Aorta (tissue), 5 donors: ENCODE measurements at places on chromosomes 2 and 18. TPM values are rescaled to one million over a fixed set of nuclear protein-coding genes. Genes with fewer than 3 reads are reported as not detected.
A peak's percentile ranks its signal among the peaks of the same experiment; 100 is the strongest.

DNA sequence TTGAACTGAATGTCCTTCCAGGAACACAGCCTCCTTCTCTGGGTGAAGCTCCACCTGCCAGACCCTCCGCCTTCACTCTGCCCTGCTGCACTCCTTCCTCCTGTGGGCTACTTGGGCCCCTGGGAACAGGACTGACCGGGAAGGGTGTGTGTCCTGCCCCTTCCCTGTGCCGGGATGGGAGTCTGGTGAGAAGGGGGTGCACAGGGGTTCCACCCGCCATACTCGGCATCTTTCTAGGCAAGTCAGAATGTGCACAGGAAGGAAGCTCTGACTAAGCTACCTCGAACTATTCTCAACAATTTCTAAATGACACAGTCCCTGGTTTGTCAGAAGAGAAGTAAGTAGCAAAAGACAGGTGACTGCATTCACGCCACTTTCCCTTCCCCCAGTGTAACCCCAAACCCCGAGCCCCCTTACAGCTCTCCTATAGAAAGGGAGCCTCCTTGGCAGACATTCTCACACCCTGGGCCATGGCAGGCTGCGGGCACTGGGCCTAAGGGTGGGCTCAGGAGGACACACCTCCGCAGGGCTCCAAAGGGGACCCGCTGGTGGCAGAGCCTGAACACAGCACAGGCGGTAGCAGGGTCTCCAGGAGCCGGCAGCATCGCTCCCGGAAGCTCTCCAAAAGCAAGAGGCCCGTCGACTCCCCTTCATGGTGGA lies 184.1 kb downstream of the HDAC4 start:
- no peaks in the 10 kb centered on the region for H3K27me3 ChIP-seq
- no peaks in the 10 kb centered on the region for H3K36me3 ChIP-seq
- H3K27ac ChIP-seq: peak overlapping the region; percentile 48
- no peaks in the 10 kb centered on the region for H3K4me1 ChIP-seq

GRCh38 chr2:8238521-8239230 lies 443.2 kb upstream of the ID2 start:
- no peak overlapping the region for H3K27ac ChIP-seq
- peaks cover 3% of the 10 kb centered on the region for H3K4me1 ChIP-seq
- DNase-seq: no peak
- no peaks in the 10 kb centered on the region for H3K27me3 ChIP-seq

- H3K27ac ChIP-seq: no peak overlapping the region
- H3K27me3 ChIP-seq: no peaks in the 10 kb centered on the region
- no peaks in the 10 kb centered on the region for H3K4me1 ChIP-seq
- no peaks in the 10 kb centered on the region for H3K36me3 ChIP-seq
- H3K4me3 ChIP-seq: no peak overlapping the region
Observed at GRCh38 chr2:72439892-72440291, 292.2 kb upstream of the CYP26B1 start.

GRCh38 chr18:58977801-58978200 lies 113.1 kb downstream of the ZNF532 start:
- no peak for DNase-seq
- H3K4me3 ChIP-seq: no peak overlapping the region
- H3K27ac ChIP-seq: no peak overlapping the region
- H3K36me3 ChIP-seq: peaks cover 2% of the 10 kb centered on the region
- H3K27me3 ChIP-seq: no peaks in the 10 kb centered on the region

Gene MDH1B
- 1.6 TPM for polyA plus RNA-seq

Gene CDCA7
- polyA plus RNA-seq: 1.5 TPM

Gene CYP27A1
- polyA plus RNA-seq: 19.3 TPM

Gene C2orf66
- polyA plus RNA-seq: not detected

Gene REG3G
- polyA plus RNA-seq: 0.13 TPM

Gene CKAP2L
- under 0.01 TPM for polyA plus RNA-seq

Gene MSTN
- polyA plus RNA-seq: not detected
